ENCODE measurements at places on chromosomes 6 and 20.

GRCh38 chr20:40941133-40941610 lies 87.5 kb upstream of the TOP1 start:
- ATAC-seq = no peak

GRCh38 chr20:34709044-34709830 lies 5.1 kb downstream of the TP53INP2 start:
- ATAC-seq = peak; percentile 72

GRCh38 chr20:53503517-53503919 lies 90.1 kb downstream of the ZNF217 start:
- no peak for ATAC-seq

- no peak for ATAC-seq
Observed at GRCh38 chr6:12974551-12974950, 258.0 kb downstream of the PHACTR1 start.

DNA sequence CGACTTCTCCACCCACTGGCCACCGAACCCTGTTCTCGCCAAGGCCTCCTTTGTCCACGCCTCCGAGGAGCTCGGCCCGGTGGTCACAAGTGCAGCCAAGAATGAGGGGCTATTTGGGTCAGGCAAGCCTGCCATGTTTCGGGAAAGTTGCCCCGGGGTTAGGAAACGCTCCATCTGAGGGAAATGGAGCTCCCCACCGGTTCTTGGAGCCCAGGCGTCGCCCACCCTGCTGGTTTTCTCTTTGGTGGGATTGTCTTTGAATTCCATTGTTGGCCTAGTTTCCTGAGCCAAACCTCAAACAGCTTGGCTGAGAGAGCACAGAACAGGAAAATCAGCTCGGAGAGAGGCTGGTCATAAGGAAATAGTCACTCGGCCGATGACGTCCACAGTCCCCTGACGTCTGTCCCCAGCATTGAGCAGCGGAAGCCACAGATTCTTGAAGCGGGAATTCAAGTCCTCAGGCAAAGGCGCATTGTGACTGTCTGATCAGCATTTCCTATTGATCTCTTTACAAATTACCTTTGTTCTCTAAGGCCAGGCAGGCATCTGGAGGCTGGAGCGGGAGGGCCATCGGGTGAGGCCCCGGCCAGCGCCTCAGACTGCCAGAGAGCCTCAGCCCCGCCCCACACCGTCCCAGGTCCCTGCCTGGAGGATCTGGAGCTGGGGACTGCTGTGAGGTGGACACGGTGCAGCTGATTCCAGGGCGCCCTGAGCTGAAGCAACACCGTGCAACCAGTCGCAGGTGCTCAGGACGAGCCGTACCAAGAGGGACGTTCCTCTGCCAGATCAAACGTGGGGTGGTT lies 138.6 kb downstream of the DLL1 start:
- ATAC-seq = peak; percentile 72

- no peak for ATAC-seq
Observed at GRCh38 chr6:155215906-155216305, 47.9 kb upstream of the CLDN20 start.

GRCh38 chr6:18976966-18977365 lies 589.8 kb downstream of the RNF144B start:
- ATAC-seq = no peak

- no peak for ATAC-seq
Observed at GRCh38 chr6:160678230-160678629, 14.2 kb upstream of the LPA start.

DNA sequence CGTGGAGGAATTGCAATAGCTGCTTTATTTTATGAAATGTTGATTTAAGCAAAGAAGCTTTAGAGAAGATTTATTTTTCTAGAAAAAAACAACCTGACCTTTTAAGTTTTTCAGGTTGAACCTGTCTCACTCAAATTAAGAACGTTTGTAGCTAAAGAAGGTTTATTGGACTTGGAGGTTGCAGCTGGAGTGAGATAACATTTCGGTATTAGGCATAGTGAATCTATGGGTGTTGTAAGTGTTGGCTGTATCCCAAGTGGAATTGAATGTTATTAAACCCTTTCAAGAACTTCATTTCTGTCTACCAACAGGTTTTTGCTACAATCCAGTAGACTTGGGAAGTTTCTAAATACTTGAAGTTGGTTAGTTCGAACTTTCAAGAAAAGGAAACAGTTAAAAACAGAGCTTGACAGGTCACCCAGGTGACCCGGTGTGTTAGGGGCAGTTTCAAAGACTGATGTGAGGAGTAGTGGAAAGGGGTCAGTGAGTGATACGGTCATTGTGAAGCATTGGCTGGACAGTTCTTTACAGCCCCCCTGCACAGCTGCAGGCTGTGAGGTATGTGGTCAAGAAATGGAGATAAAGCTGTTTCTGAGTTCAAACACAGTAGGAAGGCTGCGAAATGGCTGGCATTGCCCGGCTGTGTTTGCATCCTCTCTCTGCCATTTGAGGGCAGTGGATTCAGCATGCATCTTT lies 2.4 kb upstream of the TBCC start:
- ATAC-seq = no peak

DNA sequence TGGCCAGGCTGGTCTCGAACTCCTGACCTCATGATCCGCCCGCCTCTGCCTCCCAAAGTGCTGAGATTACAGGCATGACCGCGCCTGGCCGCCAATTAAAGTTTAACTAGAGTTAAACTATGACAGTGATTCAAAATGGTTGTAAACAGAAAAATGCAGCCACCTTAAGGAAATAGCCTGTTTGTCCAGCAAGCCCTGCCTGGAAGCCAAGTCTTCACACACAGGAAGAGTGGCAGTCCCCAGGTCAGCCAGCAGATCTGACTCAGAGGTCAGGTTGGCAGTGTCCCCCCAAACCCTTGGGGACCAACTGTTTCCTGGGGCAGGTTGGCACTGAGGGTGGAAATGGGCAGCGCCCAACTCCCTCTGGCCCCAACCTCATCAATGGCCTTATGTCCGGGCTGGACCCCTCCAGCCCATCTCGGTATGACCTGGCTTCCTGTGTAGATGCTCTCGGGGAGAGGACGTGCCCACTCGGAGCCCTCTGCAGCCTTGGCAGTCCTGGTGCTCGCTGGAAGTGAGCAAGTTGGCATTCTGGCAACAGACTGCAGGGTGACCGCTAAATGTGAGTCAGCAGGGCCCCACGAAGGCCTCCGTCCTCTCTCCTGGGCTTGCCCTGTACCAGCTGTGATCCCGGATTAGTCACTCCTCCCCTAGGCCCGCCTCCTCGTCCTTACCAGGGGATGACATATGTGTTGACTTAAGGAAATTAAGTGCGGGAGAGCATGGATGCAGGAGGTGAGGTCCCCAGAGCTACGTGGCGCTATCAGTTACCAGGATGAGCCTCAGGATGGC lies 9.7 kb upstream of the HSP90AB1 start:
- peak; percentile 92 for ATAC-seq

DNA sequence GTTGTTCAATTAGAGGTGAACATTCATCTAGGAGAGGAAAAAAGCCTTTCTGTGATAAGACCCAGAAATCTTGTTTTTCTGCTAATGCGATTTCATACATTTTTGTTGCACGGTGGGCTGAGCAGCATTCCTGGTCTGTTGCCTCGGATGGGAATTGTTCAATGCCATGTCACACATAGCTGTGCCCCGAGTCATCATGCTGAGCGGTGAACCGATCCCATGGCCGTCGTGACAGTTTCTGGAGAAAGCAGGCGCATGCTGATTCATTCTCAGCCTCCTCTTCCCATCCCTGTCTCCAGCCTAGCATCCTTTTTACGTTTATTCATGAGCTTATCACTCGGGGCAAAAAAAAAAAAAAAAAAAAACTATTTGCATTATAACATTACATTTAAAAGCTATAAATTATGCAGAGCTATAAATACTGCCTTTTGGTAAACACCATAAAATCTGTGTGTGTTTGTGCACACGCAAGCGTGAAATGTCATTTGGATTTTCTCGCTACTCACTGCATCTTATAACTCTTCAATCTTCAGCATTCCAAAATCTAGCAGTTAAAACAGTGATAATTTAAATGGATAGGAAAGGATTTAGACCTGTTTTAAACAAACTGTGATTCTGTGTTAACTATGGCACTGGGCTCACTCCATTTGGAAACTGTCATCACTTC lies 58.9 kb upstream of the IFNGR1 start:
- peak; percentile 91 for ATAC-seq

- no peak for ATAC-seq
Observed at GRCh38 chr6:166855416-166855815, 100.9 kb downstream of the RNASET2 start.
